Calu3 (cell line): ENCODE measurements at places on chromosomes 7 and 10. TPM values are rescaled to one million over a fixed set of nuclear protein-coding genes. Genes with fewer than 3 reads are reported as not detected.

Gene FAM241B
- total RNA-seq: 22.9 and 25.2 TPM in 2 replicates

Gene PCLO
- total RNA-seq: 7.2 and 9.1 TPM in 2 replicates

Gene PAPOLB
- total RNA-seq: 0.07 TPM in 1 of 2 replicates, not detected in the other

Gene UPK3BL2
- total RNA-seq: 17.4 and 18.3 TPM in 2 replicates

Gene PRKG1
- 0.21 and 0.81 TPM in 2 replicates for total RNA-seq
